ENCODE measurements at places on chromosomes 5 and 9. TPM values are rescaled to one million over a fixed set of nuclear protein-coding genes. Genes with fewer than 3 reads are reported as not detected.

DNA sequence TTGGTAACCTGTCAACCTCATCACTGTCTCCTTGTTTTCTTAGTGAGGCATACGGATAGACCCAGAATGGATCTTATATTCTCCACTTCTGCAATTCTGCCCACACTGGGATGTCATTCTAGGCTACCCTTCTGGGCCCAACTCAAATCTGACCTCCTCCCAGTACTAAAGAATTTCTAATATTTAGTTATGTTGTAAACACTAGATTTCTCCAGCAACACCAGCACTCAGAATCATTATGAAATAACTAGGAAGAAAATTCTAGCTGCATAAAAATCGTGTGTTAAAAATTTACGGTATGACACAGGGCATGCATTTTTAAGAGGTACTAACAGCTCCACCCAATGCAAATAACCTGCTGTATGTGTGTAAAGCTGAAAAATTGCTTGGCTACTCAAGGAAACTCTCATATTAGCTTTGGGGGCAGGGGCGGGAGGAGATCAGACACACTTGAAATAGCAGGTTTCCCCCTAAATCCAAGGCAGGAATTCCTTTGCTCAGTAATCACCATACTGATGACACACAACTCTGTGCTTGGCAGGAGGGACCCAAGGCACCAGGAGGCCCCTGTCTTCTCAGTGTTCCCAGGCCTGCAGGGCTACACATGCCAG lies 27.3 kb downstream of the MACROH2A1 start:
- no peak overlapping the region for H3K4me3 ChIP-seq
- no peak overlapping the region for H3K27ac ChIP-seq

- no peak for DNase-seq
- no peak overlapping the region for H3K27ac ChIP-seq
- peaks cover 2% of the 10 kb centered on the region for H3K27me3 ChIP-seq
- peaks cover 13% of the 10 kb centered on the region for H3K4me1 ChIP-seq
- H3K4me3 ChIP-seq = no peak overlapping the region
Observed at GRCh38 chr5:37966871-37967270, 127.0 kb upstream of the GDNF start.

DNA sequence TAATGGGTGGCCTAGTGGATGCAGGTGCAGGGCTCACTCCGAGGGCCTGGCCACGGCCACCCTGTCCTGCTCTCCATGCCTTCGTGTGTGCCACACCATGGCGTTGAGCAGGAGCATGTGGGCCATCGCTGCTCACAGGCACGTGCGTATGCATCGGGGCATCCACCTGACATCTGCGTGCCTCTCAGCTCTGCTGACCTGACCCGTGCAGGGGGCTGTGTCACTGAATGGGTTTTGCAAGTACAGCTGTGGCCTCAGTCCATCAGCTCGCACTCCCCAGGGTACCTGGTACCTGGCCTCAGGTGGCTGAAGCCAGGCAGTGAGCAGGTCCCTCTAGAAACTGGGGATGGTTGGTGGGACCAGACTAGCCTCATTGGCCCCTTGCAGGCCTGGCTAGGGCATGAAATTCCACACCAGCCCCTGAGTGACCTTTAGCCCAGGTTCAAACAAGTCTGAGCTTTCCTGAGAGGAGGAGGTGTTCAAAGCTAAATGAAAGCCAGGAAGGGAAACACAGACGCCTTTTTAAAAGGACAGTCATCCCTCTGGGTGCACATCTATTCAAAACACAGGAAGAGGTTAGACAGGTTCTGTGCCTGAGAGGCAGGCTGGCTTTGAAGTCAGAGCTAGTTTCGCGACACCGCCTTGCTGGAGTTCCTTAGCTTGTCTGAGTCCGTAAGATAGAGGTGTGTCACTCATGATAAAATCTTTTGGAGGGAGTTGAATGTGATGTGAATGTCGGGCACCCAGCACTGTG lies 74.0 kb downstream of the MACROH2A1 start:
- H3K27ac ChIP-seq = no peak overlapping the region
- H3K4me1 ChIP-seq = peaks cover 15% of the 10 kb centered on the region
- DNase-seq = no peak
- H3K36me3 ChIP-seq = no peaks in the 10 kb centered on the region
- no peak overlapping the region for H3K4me3 ChIP-seq

DNA sequence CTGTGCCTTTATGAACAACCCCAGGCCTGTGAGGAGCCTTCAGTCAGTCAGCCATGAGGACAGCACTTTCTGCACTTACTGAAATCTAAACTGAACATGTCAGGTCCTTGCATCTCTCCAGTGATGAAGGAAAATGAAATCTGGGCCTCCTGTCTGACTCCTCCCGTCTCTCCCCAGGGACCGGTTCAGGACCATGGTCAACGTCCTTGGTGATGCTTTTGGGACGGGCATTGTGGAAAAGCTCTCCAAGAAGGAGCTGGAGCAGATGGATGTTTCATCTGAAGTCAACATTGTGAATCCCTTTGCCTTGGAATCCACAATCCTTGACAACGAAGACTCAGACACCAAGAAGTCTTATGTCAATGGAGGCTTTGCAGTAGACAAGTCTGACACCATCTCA lies 77.0 kb upstream of the PLPP6 start:
- no peaks in the 10 kb centered on the region for H3K27me3 ChIP-seq
- H3K36me3 ChIP-seq = no peaks in the 10 kb centered on the region

DNA sequence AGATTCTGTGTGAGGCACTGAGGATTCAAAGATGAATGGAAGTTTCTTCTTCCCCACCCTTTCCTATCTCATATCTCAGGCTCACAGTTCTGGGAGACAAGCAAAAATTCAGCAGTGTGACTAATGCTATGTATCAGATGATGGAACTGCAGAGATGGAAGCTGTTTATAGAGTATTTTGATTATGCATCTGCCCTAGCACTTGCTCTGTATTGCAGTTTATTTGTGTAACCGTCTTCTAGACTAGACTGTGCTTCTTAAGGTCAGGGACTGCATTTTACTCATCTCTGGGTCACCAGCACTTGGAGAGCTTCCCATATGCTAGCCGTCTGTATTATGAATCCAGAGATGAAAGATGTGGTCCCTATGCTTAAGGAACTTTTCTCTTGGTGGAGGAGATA lies 12.6 kb downstream of the CAVIN4 start:
- DNase-seq = no peak
- peak overlapping the region; percentile 74 for H3K27ac ChIP-seq
- H3K36me3 ChIP-seq = no peaks in the 10 kb centered on the region
- no peaks in the 10 kb centered on the region for H3K27me3 ChIP-seq
- no peak overlapping the region for H3K4me3 ChIP-seq

DNA sequence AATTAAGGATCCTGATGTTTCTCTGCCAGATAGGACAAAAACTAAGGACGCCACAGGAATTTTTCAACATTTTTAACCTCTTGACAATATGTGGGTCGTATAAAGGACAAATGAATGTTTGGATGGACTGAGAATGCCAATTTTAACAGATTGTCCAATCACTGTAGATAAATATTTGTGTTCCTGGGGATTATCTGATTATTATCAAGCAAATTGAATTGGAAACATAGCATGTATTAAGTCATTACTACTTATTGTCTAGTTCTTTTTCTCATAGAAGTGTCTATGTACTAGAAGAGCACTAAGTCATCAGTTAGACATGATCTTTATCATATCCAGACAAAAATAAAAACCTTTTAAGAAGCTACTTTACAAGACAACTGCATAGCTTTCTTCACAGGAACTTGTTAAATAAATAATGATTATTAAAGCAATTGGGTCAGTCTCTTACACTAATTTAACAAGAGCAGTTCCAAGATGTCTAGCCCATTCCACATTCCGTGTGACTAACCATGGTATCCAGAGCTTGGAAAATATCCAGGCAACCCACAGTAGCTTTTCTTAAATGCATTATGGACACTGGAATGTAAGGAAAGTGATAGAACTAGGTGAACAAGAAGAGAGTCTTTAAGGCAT lies 127.5 kb upstream of the CDKN2B start:
- H3K27me3 ChIP-seq = no peaks in the 10 kb centered on the region
- DNase-seq = no peak
- H3K4me3 ChIP-seq = no peak overlapping the region
- no peak overlapping the region for H3K27ac ChIP-seq

GRCh38 chr5:172777881-172778814 lies 7.2 kb upstream of the DUSP1 start:
- peak; percentile 57 for DNase-seq
- no peak overlapping the region for H3K4me3 ChIP-seq
- H3K27ac ChIP-seq = peak overlapping the region; percentile 79
- H3K27me3 ChIP-seq = no peaks in the 10 kb centered on the region

DNA sequence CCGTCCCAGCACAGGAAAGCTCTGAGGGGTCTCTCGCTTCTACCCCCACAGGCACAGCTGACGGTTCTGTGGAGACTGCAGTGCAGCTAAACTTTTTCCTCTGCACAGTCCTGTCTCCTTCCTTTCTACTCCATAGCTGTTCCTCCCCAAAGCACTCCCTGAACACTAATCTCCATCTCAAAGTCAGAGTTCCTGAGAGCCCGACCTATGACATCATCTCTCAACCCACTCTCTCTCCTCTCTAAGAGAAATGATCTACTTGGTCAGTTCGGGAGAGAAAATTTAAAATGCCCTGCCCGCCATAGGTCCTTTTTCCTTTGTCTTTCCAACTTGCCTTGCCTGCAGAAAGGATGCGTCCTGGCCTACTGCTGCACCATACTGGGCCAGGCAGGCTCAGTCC lies 90.6 kb downstream of the FANCC start:
- no peak overlapping the region for H3K4me3 ChIP-seq
- no peaks in the 10 kb centered on the region for H3K27me3 ChIP-seq
- no peak for DNase-seq
- no peaks in the 10 kb centered on the region for H3K4me1 ChIP-seq
- H3K27ac ChIP-seq = no peak overlapping the region

GRCh38 chr5:6182271-6182815 lies 196.0 kb downstream of the MED10 start:
- no peak for DNase-seq
- no peak overlapping the region for H3K4me3 ChIP-seq
- H3K4me1 ChIP-seq = no peaks in the 10 kb centered on the region
- no peak overlapping the region for H3K27ac ChIP-seq

GRCh38 chr9:114274217-114274616 lies 48.7 kb upstream of the ORM1 start:
- no peak overlapping the region for H3K4me3 ChIP-seq
- H3K4me1 ChIP-seq = peaks cover 24% of the 10 kb centered on the region
- H3K27ac ChIP-seq = no peak overlapping the region

DNA sequence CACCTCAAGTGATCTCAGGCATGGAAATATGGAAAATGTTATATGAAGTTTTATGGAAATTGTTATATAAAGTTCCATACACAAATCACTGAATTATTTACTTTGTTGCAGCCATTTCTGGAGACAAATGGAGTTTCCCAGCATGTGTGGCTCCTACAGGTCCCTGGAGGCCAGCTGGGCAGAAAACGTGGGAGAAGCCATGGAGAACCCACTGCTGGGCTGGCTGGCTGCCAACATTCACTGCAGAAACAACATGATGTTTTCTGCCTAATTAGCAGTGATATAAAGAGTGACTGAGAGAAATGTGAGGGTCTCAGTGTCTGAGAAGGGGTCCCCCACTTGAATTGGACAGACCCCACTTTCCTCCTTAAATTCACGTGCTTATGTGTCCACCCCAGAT lies 208.8 kb upstream of the IRX2 start:
- DNase-seq = no peak
- no peaks in the 10 kb centered on the region for H3K36me3 ChIP-seq
- H3K27me3 ChIP-seq = no peaks in the 10 kb centered on the region
- H3K4me3 ChIP-seq = no peak overlapping the region

DNA sequence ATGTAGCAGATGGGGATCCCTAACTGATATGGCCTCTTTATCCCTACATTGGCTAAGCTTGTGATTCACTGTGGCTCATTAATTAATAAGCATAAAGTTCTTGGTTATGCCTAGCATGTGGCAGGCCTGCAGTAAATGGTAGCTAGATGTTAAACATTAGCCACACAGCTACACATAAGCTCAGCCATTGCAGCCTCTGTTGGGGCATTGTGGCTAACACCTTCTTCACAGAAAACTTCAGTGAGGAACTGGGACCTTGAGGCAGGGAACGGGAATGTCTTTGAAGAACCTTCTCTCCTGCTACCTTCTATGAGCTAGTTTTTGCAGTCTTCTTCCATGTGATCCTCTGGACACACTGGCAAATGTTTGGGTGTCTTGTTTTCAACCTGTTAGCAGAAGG lies 338.2 kb downstream of the NTRK2 start:
- no peak overlapping the region for H3K27ac ChIP-seq
- H3K27me3 ChIP-seq = no peaks in the 10 kb centered on the region
- no peaks in the 10 kb centered on the region for H3K4me1 ChIP-seq
- no peaks in the 10 kb centered on the region for H3K36me3 ChIP-seq

- no peak overlapping the region for H3K4me3 ChIP-seq
- no peak overlapping the region for H3K27ac ChIP-seq
- H3K36me3 ChIP-seq = no peaks in the 10 kb centered on the region
- DNase-seq = no peak
- no peaks in the 10 kb centered on the region for H3K27me3 ChIP-seq
Observed at GRCh38 chr5:63911871-63912270, 50.4 kb downstream of the HTR1A start.

GRCh38 chr9:70832492-70832891 lies 288.9 kb downstream of the TRPM3 start:
- H3K4me1 ChIP-seq = no peaks in the 10 kb centered on the region
- H3K36me3 ChIP-seq = no peaks in the 10 kb centered on the region
- no peak for DNase-seq
- no peaks in the 10 kb centered on the region for H3K27me3 ChIP-seq
- H3K4me3 ChIP-seq = no peak overlapping the region
- no peak overlapping the region for H3K27ac ChIP-seq

- H3K27me3 ChIP-seq = no peaks in the 10 kb centered on the region
- no peaks in the 10 kb centered on the region for H3K36me3 ChIP-seq
- no peak for DNase-seq
- no peak overlapping the region for H3K27ac ChIP-seq
Observed at GRCh38 chr5:127400946-127401670, 110.5 kb downstream of the MEGF10 start.

- no peak overlapping the region for H3K4me3 ChIP-seq
- no peaks in the 10 kb centered on the region for H3K36me3 ChIP-seq
- H3K4me1 ChIP-seq = no peaks in the 10 kb centered on the region
- DNase-seq = no peak
- H3K27me3 ChIP-seq = no peaks in the 10 kb centered on the region
Observed at GRCh38 chr9:87650611-87651295, 75.2 kb upstream of the CTSL start.

Gene SLC6A19
- total RNA-seq = not detected

Gene C9orf153
- not detected for total RNA-seq

Gene CNTFR
- 85.1 TPM for total RNA-seq

Gene SLC6A18
- not detected for total RNA-seq

Gene PCAT7
- total RNA-seq = 0.42 TPM

Data from psoas muscle (tissue), 8 donors.